ENCODE measurements at places on chromosomes 2 and 18. TPM values are rescaled to one million over a fixed set of nuclear protein-coding genes. Genes with fewer than 3 reads are reported as not detected.

GRCh38 chr2:7419186-7419585 is 502.0 kb downstream of the RNF144A start:
- DNase-seq = no peak

GRCh38 chr18:79260510-79260909 is 135.2 kb upstream of the NFATC1 start:
- no peak for DNase-seq

DNA sequence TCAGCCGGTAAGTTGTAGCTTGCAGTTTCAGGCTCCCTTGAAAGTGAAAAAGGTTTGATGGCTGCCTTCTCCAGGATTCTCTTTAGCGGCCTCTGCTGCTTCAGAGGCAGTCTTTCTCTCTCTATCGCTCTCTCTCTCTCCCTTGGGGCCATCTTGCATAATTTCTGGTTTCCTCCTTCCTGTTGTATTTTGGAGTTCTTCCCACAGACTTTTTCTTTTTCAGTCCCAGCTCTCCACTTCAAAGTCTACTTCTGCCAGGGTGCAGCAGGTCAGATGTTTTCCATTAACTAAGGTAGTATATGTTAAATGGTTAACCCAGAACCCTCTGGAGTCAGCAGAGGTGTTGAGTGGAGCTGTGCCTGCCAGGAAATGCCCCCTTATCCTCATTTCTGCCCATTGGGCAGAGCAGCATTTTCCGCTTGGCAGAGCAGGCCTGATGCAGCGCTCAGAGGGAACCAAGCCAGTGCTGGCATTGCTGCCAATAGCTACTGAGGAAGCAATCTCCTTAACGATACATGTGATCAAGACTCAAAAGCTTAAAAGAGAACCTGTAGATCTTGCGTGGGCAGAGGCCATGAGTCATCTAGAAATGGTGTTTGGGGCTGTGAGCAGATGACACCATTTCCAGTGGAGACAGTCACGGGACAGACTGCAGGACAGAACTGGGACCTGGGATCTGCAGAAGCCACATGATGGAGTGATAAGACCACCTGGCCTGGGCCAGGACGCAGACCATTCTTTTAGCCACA is 20.8 kb downstream of the DBI start:
- DNase-seq = peak; percentile 77

DNA sequence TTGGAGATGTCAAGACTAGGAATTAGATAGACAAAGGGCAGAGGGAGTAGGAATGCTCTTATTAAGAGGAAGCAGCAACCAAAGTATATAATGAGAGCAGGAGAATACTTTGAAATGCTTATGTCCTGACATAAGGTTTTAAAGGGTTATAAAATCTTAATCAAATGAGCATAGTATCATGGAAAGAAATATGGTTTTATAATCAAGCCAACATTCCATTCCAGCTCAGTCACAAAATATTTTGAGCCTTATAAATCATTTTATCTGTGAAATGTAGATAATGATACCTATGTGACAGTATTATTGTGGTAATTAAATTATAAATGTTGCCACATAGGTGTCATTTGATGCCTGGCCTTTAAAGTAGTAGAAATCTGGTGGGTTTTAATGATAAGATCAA is 17.6 kb downstream of the VSNL1 start:
- DNase-seq = no peak

GRCh38 chr2:204362581-204362980 is 182.7 kb upstream of the PARD3B start:
- no peak for DNase-seq

The ACVR1C gene
- 1.6 TPM for total RNA-seq

The METTL5 gene
- 18.4 TPM for total RNA-seq

The ERLEC1 gene
- total RNA-seq = 18.0 TPM

The PLEKHH2 gene
- 1.4 TPM for total RNA-seq

The HYCC2 gene
- total RNA-seq = 14.0 TPM
